Natural killer cell treated with Interleukin-12 subunit alpha and Interleukin-12 subunit beta and Interleukin-15 and Interleukin-18, amount 100 ng/mL, for 72 hours (primary cell): ENCODE measurements at places on chromosomes 16 and 17.

DNA sequence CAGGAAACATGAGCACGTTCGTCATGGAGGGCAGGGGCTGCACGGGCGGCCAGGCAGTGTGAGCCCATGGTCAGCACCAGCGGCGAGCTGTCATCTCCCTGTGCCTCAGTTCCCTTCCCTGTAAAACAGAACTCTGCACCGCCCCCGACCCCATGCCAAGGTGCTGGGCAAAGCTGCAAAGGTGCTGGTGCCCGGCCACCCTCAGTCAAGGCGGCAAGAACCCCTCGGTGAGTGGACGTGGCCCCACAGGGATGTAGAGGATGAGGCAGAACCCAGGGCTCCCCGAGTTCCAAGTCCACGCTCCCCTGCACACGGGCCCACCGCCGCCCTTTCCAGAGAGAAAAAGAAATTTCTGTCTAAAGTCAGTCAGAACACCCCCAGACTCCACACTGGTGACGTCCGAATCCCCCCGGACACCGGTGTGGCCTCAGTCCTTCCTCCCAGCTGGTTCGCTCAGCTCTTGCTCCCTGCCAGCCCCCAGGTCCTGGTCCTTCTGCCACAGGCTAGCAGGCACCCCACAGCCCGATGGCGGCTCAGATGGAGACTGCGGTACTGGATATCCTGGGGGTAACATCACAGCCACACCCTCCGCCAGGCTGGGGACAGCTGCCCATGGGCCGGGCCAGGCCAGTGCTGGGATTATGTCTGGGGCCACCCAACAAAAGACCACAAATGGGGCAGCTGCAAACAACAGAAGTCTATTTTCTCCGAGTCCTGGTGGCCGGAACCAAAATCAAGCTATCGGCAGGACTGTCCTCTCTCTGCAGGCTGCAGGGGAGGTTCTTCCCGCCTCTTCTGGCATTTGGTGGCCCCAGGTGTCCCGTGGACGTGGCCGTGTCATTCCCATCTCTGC, 14.4 kb upstream of the BAHCC1 start:
- no peak for DNase-seq

GRCh38 chr17:76542984-76543383, 3.1 kb downstream of the PRCD start:
- no peak for DNase-seq

DNA sequence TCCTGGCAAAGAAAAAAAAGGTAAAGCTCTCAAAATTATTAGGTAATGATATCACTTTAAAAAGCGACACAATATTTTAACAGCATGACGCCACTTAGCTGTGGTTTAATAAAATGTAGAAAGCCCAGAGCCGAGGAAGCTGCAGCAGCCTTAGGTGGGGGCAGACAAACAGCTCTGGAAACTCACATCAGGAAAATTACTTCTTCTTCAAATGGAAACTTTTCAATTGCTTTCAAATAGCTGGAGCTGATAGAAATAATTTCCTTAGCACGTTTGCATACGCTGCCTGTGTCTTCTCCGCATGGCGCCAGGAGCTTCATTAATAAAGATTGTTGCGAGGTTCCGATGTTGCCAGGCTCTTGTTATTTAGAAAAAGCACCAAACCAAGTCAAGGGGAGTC, 835.3 kb upstream of the EEF2KMT start:
- DNase-seq, result no peak

DNA sequence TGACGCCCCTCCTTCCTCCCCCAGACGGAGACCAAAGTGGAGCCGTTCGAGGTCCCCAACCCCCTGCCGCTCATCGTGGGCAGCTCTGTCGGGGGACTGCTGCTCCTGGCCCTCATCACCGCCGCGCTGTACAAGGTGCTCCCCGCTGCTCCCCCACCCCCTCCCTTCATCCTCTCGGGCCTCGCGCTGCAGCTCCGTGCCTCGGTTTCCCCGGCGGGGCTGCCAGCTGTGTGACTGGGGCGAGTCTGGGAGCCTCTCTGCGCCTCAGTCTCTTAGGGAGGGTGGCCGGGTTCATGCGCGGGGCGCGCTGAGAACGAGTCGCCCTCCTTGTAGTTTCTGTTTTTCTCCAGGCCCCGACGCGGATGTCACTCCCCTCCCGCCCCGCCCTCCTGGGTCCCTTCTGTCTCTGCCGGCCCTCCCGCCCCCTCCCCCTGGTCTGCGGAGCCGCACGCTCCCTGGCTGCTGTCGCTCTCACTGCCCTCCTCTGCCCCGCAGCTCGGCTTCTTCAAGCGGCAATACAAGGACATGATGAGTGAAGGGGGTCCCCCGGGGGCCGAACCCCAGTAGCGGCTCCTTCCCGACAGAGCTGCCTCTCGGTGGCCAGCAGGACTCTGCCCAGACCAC, 23.7 kb upstream of the ITGAX start:
- no peak for DNase-seq

DNA sequence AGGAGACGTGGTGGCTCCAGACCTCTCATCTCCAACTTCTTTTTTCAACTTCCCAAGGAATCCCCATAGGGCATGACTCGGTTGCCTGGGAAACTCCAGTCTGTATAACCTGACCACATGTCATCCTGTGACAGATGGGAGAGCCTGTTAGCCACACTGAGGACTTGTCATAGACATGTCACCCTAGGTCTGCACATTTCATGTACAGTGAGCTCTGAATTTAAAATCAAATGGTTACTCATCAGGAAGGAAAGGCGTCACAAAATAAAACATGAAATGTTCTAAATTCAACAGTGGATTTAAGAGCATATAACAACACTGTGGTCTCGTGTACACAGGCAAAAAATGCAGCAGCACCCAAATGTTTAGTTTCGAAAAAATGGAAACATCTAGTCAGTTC, 22.2 kb upstream of the ADAMTS18 start:
- no peak for DNase-seq

DNA sequence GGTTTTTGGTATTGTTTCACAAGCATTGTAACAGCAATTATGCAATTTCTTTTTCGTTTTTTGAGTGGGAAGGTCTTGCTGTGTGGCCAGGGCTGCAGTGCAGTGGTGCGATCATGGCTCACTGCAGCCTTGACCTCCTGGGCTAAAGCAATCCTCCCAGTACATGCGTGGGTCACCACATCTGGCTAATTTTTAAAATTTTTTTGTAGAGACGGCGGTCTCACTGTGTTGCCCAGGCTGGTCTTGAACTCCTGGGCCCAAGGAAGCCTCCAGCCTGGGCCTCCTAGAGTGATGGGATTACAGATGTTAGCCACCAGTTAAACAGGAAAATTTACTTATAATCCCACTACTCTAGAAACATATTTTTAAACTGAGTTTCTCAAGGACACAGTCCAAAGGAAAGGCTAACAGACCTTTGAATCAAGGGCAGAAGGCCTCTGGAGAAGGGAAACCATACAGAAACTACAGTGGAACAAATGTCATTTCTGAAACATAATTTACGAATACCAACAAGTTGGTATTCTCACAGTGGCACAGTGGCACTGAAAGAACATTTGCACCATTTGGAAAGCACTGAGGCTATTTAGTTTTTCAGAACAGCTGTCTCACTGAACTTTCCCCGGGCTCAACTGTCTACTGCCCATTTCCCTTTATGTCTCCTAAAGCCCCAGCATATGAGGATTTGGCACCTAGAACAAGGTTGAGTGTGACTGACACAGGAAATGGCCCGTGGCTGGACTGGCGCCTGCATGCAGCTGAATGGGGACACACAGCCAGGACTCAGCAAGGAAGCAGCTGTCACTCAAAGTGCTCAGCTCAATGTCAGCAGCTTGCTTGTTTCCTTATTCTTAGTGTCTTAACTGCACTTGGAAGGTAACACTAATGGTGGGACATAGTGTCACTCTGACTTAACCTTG, 2.8 kb upstream of the PRKAR1A start:
- peak; percentile 69 for DNase-seq
